ENCODE measurements at places on chromosomes 16 and 17. TPM values are rescaled to one million over a fixed set of nuclear protein-coding genes. Genes with fewer than 3 reads are reported as not detected.

GRCh38 chr17:67178555-67178954, 66.4 kb downstream of the HELZ start:
- no peak for DNase-seq

DNA sequence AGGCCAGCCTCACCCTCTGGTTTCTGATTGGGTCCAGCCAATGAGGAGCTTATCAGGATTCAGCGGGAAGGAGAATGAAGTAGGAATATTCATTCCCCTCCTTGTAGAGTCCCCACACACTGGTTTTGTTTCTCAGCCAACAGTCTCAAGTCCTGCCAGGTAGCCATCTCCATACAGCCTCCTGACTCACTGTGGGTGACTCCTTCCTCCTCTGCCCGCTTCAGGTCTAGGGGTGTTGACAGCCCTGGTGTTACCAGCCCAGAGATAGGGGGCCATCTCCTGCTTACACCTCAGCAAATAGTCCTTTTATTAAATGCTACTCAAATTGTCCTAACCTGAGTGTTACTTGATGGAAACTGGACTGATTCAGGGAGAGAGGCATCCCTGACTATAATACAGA, 4.0 kb upstream of the MFAP4 start:
- no peak for DNase-seq

The TAT gene
- not detected for total RNA-seq

DNA sequence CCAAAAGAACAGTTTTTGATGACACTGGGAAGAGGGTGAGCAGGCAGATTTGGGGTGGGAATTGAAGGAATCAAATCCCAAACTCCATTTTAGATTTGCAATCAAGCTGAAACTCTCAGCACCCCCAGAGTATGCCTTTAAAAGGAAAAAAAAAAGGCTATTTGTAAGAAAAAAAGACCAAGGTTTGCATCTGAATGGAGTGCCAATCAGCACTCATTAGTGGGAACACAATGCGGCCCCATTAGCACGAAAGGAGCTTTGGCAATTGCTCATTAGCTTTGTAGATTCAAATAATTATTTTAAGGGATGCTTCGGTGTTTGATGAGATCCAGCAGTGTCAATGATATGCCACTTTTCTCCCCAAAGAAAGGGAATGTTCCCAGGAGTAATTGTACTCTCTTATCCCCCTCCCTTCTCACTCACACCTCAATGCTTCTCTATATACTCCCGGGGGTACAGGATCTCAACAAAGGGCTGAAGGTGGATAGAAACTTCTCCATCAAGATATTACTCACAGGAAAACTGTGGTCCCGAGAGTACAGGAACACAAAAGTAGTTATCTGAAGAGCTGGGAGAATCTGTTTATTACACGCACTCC, 32.2 kb downstream of the CHP2 start:
- no peak for DNase-seq

The MMP2 gene
- 1,244 TPM for total RNA-seq

GRCh38 chr17:72477491-72477890, 356.7 kb downstream of the SOX9 start:
- DNase-seq = no peak

- no peak for DNase-seq
Measured at GRCh38 chr16:81797443-81797842, 18.4 kb downstream of the PLCG2 start.

GRCh38 chr17:29802246-29802645, 127.8 kb downstream of the SSH2 start:
- no peak for DNase-seq

Measured in fibroblast of the aortic adventitia (primary cell).